ENCODE measurements at places on chromosomes 13 and 19. TPM values are rescaled to one million over a fixed set of nuclear protein-coding genes. Genes with fewer than 3 reads are reported as not detected.

GRCh38 chr13:44232774-44233173, 140.8 kb upstream of the SERP2 start:
- no peaks in the 10 kb centered on the region for H3K27me3 ChIP-seq
- DNase-seq, result no peak
- H3K36me3 ChIP-seq, result no peaks in the 10 kb centered on the region
- H3K4me3 ChIP-seq, result no peak overlapping the region
- H3K27ac ChIP-seq, result peak overlapping the region; percentile 66

The PLIN5 gene
- 15.4 TPM for total RNA-seq

The ING1 gene
- total RNA-seq, result 26.1 TPM

GRCh38 chr19:29947871-29948270, 5.8 kb downstream of the URI1 start:
- H3K36me3 ChIP-seq, result no peaks in the 10 kb centered on the region
- H3K4me3 ChIP-seq, result no peak overlapping the region
- H3K27ac ChIP-seq, result no peak overlapping the region

GRCh38 chr19:35549174-35549788, 3.9 kb downstream of the TMEM147 start:
- H3K4me1 ChIP-seq, result no peaks in the 10 kb centered on the region
- H3K36me3 ChIP-seq, result no peaks in the 10 kb centered on the region
- no peak overlapping the region for H3K4me3 ChIP-seq
- no peak for DNase-seq
- H3K27ac ChIP-seq, result no peak overlapping the region

GRCh38 chr13:85312071-85312470, 487.1 kb downstream of the SLITRK6 start:
- no peaks in the 10 kb centered on the region for H3K27me3 ChIP-seq
- no peaks in the 10 kb centered on the region for H3K36me3 ChIP-seq
- DNase-seq, result no peak
- no peaks in the 10 kb centered on the region for H3K4me1 ChIP-seq
- H3K4me3 ChIP-seq, result no peak overlapping the region

DNA sequence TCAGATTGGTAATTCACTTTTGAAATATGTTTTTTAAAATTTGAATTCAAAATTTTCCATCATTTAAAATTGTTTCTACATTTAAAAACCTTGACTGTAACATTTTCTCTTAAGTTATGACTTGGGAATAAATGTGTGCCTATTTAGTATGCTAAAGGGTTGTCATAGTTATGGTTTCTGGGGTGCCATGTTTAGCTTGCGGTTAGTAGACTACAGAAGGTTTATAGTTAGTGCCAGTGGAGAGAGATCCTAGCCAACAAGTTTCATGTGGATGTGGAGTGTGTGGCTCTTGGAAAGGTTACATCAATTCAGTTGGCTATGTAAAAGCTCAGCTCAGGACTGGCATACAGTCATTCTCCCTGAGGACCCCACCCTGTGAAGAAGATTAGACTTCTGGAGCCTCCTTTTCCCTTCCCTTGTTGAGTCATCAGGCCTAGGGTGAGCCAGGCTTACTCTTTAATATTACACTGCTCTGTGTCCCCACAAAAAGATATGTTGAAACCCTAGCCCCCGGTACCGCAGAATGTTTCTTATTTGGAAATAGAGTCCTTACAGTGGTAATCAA, 20.4 kb downstream of the LMO7 start:
- H3K27ac ChIP-seq, result no peak overlapping the region
- DNase-seq, result no peak
- no peaks in the 10 kb centered on the region for H3K27me3 ChIP-seq
- H3K4me3 ChIP-seq, result no peak overlapping the region

DNA sequence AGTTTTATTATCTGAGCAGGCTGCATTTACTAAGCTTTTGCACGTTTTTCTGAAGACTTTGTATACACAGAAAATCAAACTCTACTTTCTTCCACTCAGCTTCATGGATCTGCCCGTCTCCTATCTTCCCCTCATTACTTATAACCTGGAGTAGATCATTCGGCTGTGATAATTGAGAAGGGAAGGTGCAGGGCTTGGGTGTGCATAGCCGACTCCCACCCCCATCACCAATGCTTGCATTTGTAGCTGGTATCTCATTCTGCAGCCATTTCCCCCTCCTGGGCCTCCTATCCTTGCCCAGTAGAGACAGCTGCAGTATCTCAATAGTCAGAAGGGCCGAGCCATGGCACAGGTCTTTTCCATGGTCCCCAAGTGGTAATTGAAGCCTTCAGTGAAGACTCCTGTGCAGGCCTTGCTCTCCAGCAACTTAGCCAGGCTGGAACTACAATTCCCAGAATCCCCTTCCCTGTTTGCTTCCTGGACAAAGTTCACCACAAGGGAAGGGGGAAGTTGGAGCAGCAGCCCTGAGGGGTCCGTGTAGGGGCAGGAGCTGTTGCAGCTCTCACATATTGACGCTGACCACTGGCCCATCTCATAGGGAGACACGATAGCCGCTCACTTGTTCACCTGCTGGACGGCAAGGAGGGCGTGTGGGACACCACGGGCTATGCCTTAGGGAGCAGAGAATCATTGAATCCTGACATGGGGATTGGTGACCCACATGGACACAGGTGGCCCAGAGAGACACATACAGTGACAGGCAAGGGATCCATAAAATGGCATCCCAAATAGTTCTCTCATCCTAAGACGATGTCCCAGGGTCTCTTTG, 2.1 kb upstream of the SIGLEC8 start:
- DNase-seq, result no peak
- H3K27me3 ChIP-seq, result peaks cover 55% of the 10 kb centered on the region
- H3K36me3 ChIP-seq, result no peaks in the 10 kb centered on the region

DNA sequence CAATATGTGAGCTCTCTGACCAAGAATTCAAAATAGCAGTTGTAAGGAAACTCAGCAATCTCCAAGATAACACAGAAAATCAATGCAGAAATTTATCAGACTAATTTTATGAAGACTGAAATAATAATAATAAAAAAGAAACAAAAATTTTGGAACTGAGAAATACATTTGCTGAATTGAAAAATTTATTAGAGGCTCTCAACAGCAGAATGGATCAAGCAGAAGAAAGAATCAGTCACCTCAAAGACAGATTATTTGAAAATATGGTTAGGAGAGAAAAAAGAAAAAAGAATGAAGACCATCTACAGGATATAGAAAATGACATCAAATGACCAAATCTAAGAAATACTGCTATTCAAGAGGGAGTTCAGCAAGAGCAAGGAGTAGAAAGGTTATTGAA, 75.6 kb downstream of the RFC3 start:
- H3K4me3 ChIP-seq, result no peak overlapping the region
- no peak for DNase-seq
- no peak overlapping the region for H3K27ac ChIP-seq
- no peaks in the 10 kb centered on the region for H3K27me3 ChIP-seq

DNA sequence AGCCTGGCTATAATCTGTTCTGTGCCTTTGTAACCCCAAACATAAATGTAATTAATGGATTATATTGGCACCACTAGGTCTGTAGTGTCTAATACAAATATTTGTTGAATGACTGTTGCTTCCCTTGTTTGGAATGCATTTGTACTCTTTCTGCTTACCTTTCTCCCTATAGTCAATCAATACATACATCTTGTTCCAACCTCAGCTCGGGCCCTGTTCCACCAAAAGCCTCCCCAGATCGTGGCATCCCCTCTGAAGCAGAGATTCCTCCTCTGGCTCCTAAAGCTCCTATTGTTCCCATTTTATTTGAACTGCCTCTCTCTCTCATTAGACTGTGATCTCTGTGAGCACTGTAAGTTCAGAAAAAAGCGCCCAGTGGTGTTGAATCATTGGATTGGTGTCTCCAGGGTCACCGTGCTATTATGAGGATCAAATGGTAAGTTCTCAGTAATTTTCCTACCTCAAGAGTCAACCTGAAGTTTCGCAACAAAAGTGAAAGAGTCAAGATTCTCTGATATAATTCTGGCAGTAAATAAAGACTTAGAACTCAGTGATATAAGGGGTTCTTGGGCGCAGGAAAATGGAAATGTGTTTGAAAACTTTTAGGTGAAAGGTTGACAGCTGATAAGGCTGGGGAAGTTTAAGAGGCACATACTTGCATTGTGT, 151.5 kb downstream of the KLF5 start:
- no peak overlapping the region for H3K4me3 ChIP-seq
- no peaks in the 10 kb centered on the region for H3K4me1 ChIP-seq
- no peak overlapping the region for H3K27ac ChIP-seq
- DNase-seq, result no peak

GRCh38 chr19:31390711-31391110, 41.5 kb upstream of the TSHZ3 start:
- no peak overlapping the region for H3K27ac ChIP-seq
- H3K4me1 ChIP-seq, result no peaks in the 10 kb centered on the region
- H3K4me3 ChIP-seq, result no peak overlapping the region

- no peaks in the 10 kb centered on the region for H3K36me3 ChIP-seq
- no peak for DNase-seq
- no peak overlapping the region for H3K4me3 ChIP-seq
- H3K4me1 ChIP-seq, result no peaks in the 10 kb centered on the region
- no peaks in the 10 kb centered on the region for H3K27me3 ChIP-seq
Measured at GRCh38 chr13:91805605-91806004, 407.2 kb downstream of the GPC5 start.

GRCh38 chr19:3646336-3647092, 19.9 kb upstream of the CACTIN start:
- H3K36me3 ChIP-seq, result no peaks in the 10 kb centered on the region
- DNase-seq, result no peak
- no peak overlapping the region for H3K4me3 ChIP-seq
- no peak overlapping the region for H3K27ac ChIP-seq
- no peaks in the 10 kb centered on the region for H3K27me3 ChIP-seq
- H3K4me1 ChIP-seq, result peaks cover 5% of the 10 kb centered on the region

DNA sequence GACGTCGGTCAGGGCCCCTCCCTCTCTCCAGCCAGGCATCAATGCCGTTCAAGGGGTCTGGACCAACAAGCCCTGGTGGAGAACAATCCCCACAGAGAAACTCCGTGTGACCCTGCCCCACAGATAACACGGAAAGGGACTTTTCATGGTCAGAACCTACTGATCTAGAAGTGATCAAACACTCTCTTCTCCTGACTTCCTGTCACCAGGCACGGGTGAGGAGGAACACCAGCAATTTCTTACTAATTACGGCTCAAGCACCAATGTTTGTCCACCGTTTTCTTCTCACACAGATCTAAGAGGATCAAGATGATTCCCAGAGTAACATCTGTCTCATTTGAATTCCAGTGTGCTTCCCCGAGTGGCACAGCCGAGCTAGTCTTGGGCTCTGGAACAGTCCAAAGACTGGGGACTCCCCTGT, 11.8 kb downstream of the RASA3 start:
- H3K27me3 ChIP-seq, result no peaks in the 10 kb centered on the region
- no peak for DNase-seq
- H3K4me3 ChIP-seq, result no peak overlapping the region
- H3K4me1 ChIP-seq, result no peaks in the 10 kb centered on the region

- no peaks in the 10 kb centered on the region for H3K36me3 ChIP-seq
- no peak for DNase-seq
- H3K27ac ChIP-seq, result no peak overlapping the region
- no peaks in the 10 kb centered on the region for H3K4me1 ChIP-seq
- no peak overlapping the region for H3K4me3 ChIP-seq
Measured at GRCh38 chr13:112103961-112104880, 37.3 kb downstream of the SOX1 start.

The SPACA6 gene
- total RNA-seq, result 27.2 TPM

DNA sequence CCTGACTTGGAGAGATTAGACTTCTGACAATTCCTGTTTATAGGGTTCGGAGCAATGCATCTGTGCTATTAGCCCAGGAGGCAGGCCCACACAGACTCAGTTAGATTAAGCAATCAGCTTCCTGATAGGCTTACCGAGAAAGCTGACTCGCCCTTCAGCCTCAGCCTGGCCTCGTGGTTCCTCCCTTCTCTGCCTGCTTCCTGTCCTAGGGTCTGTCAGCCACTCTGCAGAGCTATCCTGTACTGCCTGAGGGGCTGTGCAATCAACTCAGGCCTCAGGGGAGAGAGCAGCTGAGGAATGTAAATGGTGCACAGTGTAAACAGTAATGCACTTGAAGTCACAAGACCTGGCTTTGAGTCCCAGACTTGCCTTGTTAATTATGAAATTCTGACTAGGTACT, 30.7 kb downstream of the HTR2A start:
- H3K4me1 ChIP-seq, result no peaks in the 10 kb centered on the region
- no peak overlapping the region for H3K27ac ChIP-seq
- H3K36me3 ChIP-seq, result no peaks in the 10 kb centered on the region
- H3K27me3 ChIP-seq, result no peaks in the 10 kb centered on the region

The PAN3 gene
- total RNA-seq, result 75.2 TPM

- H3K27ac ChIP-seq, result no peak overlapping the region
- DNase-seq, result no peak
- H3K4me3 ChIP-seq, result no peak overlapping the region
- H3K4me1 ChIP-seq, result no peaks in the 10 kb centered on the region
- H3K27me3 ChIP-seq, result no peaks in the 10 kb centered on the region
Measured at GRCh38 chr13:108807841-108808240, 178.4 kb downstream of the MYO16 start.

The ENOX1 gene
- 1.9 TPM for total RNA-seq

GRCh38 chr19:38958301-38958700, 17.2 kb downstream of the FBXO17 start:
- H3K27ac ChIP-seq, result no peak overlapping the region
- H3K4me1 ChIP-seq, result no peaks in the 10 kb centered on the region
- no peak overlapping the region for H3K4me3 ChIP-seq
- H3K36me3 ChIP-seq, result no peaks in the 10 kb centered on the region
- no peak for DNase-seq

DNA sequence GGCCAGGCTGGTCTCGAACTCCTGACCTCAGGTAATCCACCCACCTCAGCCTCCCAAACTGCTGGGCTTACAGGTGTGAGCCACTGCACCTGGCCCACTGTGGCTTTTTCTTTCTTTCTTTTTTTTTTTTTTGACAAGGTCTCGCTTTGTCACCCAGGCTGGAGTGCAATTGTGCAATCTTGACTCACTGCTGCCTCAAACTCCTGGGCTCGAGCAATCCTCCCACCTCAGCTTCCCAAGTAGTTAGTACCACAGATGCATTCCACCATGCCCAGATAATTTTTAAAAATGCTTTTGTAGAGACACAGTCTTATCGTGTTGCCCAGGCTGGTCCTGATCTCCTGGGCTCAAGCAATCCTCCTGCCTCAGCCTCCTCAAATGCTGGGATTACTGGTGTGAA, 12.1 kb upstream of the FCGBP start:
- H3K27ac ChIP-seq, result no peak overlapping the region
- H3K4me3 ChIP-seq, result no peak overlapping the region
- DNase-seq, result no peak
- no peaks in the 10 kb centered on the region for H3K36me3 ChIP-seq
- H3K27me3 ChIP-seq, result no peaks in the 10 kb centered on the region
- no peaks in the 10 kb centered on the region for H3K4me1 ChIP-seq

DNA sequence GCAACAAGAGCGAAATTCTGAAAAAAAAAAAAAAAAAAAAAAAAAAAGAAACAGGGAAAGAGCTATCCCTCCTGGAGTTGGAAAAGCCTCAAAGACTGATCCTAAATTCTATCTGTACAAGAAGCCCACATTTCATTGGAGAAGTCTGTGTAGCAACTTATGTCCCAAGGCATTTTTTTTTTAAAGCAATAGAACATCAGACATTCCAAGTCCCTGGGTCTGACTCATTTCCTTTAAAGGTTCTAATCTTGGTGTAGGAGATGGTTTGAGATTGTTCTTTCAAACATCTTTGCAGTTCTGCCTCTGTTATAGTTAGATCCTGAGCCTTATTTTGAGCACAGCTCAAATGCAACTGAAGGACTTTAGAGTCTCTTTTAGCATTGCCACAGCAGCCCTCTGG, 706.5 kb upstream of the MIR17HG start:
- no peaks in the 10 kb centered on the region for H3K4me1 ChIP-seq
- no peaks in the 10 kb centered on the region for H3K27me3 ChIP-seq
- no peak overlapping the region for H3K4me3 ChIP-seq
- DNase-seq, result no peak
- H3K27ac ChIP-seq, result no peak overlapping the region

The P2RY11 gene
- total RNA-seq, result 4.3 TPM

GRCh38 chr13:34464011-34464410, 478.1 kb upstream of the NBEA start:
- H3K4me3 ChIP-seq, result no peak overlapping the region
- no peaks in the 10 kb centered on the region for H3K4me1 ChIP-seq
- DNase-seq, result no peak
- no peak overlapping the region for H3K27ac ChIP-seq

The LGALS7B gene
- total RNA-seq, result 5.9 TPM
